ENCODE measurements at places on chromosomes 5 and 9.

- no peak for DNase-seq
These were observed 601.8 kb upstream of the ZNF608 start for GRCh38 chr5:125348221-125348692.

- no peak for DNase-seq
These were observed 9.6 kb downstream of the TLE4 start for GRCh38 chr9:79581388-79581787.

- peak; percentile 34 for DNase-seq
These were observed 62.0 kb downstream of the CAVIN4 start for GRCh38 chr9:100639854-100640253.

GRCh38 chr5:174242573-174242972 lies 197.1 kb downstream of the NSG2 start:
- no peak for DNase-seq

GRCh38 chr5:10729320-10730042 lies 31.6 kb downstream of the DAP start:
- no peak for DNase-seq

- no peak for DNase-seq
These were observed 21.0 kb downstream of the PDCD1LG2 start for GRCh38 chr9:5531101-5531882.

DNA sequence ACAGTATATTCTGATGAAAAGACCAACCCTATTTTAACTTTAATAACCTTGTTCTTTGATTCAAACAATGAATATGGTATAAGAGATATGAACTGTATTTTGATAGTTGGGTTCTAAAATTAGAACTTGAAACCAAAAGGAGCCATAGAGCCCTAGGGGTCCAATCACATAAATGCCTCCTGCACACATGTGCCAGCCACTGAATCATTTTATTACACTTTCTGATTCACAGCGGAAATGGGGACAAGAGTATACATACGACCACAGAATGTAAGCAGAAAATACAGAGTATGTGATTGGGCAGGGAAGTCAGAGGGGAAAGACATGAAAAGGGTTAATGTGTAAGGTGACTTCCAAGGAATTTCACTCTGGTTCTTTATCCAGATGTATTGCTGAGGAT lies 1000.2 kb downstream of the NR2F1-AS1 start:
- DNase-seq, result no peak

- DNase-seq, result no peak
These were observed 174.6 kb upstream of the PANK3 start for GRCh38 chr5:168753691-168754254.

GRCh38 chr9:120500733-120501132 lies 79.2 kb downstream of the CDK5RAP2 start:
- no peak for DNase-seq

DNA sequence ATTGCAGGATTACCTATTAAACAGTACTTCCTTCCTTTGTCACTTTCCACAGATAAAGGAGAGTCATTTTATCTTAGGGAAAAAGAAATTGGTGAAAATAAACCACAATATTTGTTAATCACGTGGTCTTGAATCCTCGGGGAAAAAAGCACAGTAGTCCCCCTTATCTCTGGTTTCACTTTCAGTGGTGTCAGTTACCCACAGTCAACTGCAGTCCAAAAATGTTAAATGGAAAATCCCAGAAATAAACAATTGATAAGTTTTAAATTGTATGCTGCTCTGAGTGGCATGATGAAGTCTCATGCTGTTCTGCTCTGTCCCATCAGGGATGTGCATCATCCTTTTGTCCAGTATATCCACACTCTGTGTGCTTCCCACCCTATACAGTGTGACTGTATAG lies 405.2 kb upstream of the MPDZ start:
- DNase-seq, result no peak

- DNase-seq, result no peak
These were observed 5.6 kb upstream of the NR5A1 start for GRCh38 chr9:124512806-124513204.

DNA sequence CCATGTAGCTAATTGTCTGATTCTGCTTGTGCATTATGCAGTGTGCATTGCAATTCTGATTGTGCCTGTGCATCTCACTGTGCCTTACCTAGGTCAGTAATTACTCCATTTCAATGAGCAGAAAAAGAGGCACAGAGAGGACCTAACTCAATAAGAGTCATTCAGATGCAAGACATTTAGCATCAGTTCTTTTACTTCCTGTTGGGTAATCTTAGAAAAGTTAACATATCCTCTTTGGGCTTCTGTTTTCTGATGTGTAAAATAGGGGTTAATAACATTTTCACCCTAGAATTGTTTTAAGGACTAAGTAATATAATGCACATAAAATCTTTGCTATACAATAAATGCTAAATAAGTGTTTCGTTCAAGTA lies 7.0 kb upstream of the DCTN4 start:
- no peak for DNase-seq

DNA sequence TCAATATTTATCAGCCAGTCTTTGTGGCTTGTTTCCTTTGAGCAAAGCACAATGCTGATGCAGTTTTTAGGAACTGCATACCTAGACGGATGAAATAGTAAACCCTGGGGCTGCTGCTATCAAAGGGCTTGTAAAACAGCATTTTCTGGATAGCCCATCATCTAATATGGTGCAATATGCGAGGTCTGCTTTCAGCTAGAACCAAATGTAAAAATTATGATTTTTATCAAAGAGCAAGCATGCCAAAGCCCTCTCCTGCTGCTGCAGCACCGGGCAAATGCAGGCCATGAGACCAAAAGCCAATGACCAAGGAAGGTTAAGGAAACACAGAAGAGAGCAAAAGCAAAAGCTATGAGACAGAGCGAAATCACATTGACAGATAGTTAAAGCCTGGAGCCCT lies 1000.4 kb downstream of the MAT2B start:
- no peak for DNase-seq

DNA sequence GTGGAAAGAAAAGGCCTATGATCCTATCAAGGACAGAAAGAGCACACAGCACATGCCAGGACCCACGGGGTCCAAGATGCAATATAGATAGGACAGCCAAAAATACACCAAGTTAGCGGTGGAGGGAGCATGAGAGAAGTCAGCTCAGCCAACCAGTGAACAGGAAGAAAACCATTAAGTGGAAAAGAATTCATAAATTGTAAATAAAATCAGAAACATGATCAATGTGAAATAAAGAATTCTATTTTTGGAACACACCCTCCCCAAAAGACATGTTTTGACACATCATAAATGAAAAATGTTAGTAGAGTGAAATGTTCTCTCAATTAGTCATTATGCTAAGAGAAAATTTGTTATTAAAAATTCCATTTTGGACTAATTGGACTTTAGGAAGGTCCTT lies 35.6 kb downstream of the ATPSCKMT start:
- no peak for DNase-seq

GRCh38 chr9:88833946-88834345 lies 157.3 kb upstream of the S1PR3 start:
- DNase-seq, result no peak

- no peak for DNase-seq
These were observed 14.5 kb downstream of the DOCK2 start for GRCh38 chr5:169651526-169651925.

GRCh38 chr9:14320271-14321181 lies 6.6 kb upstream of the NFIB start:
- no peak for DNase-seq

GRCh38 chr5:149439899-149440542 lies 60.9 kb upstream of the IL17B start:
- peak; percentile 77 for DNase-seq

- peak; percentile 76 for DNase-seq
These were observed 21.0 kb upstream of the ALDH1B1 start for GRCh38 chr9:38371495-38371894.

GRCh38 chr9:69660304-69660703 lies 11.9 kb downstream of the APBA1 start:
- no peak for DNase-seq

GRCh38 chr9:124254261-124254682 lies 3.5 kb upstream of the NEK6 start:
- no peak for DNase-seq

GRCh38 chr5:139744471-139745131 lies 51.0 kb upstream of the PSD2 start:
- peak; percentile 78 for DNase-seq

DNA sequence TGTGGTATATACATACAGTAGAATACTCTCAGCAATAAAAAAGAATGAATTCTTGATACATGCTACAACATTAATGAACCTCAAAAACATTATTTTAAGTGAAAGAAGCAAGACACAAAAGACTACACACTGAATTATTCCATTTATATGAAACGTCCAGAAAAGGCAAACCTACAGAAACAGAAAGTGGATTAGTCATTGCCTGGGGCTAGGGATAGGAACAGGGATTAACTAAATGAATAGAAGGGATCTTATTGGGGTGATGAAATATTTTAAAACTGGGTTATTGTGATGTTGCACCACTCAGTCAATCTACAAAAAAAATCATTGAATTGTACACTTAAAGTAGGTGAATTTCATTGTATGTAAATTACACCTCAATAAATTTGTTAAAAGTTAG lies 326.7 kb downstream of the PIK3R1 start:
- DNase-seq, result no peak

DNA sequence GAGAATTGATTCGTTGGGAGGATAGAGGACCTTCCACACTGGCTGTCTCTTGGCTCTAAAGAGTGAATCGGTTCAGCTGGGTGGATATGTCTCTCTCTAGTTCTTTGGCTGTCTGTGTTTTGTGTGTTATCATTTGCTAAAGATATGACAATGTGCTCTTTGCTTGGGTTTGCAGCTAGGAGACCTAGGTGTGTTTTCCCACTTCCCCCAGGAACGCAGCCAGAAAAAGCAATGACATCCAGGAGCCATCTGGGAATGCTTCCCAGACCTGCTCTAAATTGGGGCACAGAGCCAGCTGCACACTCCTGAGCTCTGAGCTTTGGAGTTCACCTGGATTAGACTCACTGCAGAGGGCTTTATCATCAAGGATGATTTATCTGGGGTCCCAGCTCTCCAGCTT lies 12.8 kb upstream of the PDZD2 start:
- no peak for DNase-seq

GRCh38 chr5:113108485-113108884 lies 131.9 kb downstream of the DCP2 start:
- DNase-seq, result no peak

- no peak for DNase-seq
These were observed 21.0 kb upstream of the RHOBTB3 start for GRCh38 chr5:95709967-95710650.

DNA sequence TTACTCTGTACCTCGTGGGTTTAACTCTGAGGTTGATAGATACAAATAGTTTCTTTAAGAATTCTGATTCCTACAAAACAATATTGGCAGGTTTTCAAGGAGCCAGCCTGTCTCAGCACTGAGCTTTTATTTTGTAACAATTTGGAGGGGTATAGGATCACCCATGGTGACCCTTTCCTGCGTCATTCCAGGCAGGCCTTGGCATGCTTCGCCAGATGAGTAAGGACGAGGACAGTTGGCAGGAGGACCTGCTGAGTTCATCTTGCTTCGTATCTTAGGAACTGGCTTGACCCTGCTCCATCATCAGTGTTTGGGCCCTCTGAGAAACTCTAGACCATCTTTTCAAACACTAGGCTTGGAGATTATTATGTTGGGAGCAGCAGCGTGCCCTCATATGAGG lies 17.9 kb downstream of the ZNF462 start:
- no peak for DNase-seq

- DNase-seq, result no peak
These were observed 202.6 kb downstream of the TLE4 start for GRCh38 chr9:79774356-79774755.

- DNase-seq, result peak; percentile 30
These were observed 50.6 kb downstream of the DEPDC1B start for GRCh38 chr5:60649288-60649917.

- no peak for DNase-seq
These were observed 56.9 kb downstream of the HOMER1 start for GRCh38 chr5:79456890-79457583.

- no peak for DNase-seq
These were observed 110.7 kb downstream of the CAAP1 start for GRCh38 chr9:26781906-26782305.
